ENCODE measurements at places on chromosomes 7 and 10.

DNA sequence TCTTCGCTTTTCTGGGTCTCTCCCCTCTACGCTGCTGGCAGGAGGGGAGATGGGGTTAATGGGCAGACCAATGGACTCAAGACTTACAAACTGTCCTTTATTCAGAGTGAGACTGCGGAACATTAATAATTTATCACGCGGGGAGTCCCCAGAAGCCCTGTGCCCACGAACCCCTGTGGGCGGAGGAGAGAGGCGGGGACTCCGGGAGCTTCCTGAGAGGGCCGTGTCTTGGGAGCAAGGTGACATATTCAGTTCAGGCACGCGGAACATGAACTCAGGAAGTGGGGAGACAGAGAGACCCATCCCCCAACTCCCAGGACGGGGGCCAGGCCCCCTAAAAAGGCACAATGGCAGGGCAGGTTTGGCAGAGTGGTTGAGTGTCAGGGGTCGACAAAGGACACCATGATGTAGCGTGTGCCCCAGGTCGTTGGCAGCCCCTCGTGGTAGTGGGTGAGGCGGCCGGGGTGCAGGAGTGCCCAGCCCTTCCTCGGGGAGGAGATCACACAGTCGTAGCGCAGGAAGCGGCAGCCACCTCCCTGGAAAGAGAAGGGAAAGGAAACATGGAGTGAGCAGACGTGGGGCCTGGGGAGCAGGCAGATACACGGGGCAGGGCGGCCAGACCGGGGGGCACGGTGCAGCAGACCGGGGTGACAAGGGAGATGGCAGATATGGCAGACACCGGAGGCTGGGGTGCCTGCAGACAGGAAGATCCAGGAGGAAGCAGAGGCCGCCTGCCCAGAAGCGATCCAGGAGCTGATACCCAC is 5.2 kb upstream of the MOGAT3 start:
- DNase-seq = no peak

DNA sequence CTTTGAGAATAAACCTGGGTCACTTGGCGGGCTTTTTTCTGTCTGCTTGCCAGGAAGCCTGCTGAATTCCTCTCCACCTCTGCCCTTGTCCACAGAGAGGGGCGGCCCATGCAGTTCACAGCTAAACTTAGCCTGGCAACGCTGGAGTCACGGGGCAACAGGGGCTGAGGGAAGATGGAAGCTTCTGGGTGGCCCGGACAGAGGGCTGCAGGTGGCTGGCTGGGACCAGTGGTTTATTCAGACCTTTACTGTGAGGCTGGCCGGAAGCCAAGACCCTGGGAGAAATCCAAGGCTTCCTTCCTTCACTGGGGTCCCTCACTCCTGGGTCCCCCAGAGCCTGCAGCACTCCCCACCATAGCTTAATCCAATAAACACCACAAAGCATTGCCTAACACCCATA is 17.0 kb downstream of the ITPRIP start:
- DNase-seq = no peak

GRCh38 chr7:15848901-15849300 is 162.4 kb upstream of the MEOX2 start:
- no peak for DNase-seq

GRCh38 chr7:91351374-91351773 is 87.1 kb downstream of the FZD1 start:
- DNase-seq = no peak

- no peak for DNase-seq
Observed at GRCh38 chr7:79236352-79237028, 217.0 kb downstream of the MAGI2 start.

DNA sequence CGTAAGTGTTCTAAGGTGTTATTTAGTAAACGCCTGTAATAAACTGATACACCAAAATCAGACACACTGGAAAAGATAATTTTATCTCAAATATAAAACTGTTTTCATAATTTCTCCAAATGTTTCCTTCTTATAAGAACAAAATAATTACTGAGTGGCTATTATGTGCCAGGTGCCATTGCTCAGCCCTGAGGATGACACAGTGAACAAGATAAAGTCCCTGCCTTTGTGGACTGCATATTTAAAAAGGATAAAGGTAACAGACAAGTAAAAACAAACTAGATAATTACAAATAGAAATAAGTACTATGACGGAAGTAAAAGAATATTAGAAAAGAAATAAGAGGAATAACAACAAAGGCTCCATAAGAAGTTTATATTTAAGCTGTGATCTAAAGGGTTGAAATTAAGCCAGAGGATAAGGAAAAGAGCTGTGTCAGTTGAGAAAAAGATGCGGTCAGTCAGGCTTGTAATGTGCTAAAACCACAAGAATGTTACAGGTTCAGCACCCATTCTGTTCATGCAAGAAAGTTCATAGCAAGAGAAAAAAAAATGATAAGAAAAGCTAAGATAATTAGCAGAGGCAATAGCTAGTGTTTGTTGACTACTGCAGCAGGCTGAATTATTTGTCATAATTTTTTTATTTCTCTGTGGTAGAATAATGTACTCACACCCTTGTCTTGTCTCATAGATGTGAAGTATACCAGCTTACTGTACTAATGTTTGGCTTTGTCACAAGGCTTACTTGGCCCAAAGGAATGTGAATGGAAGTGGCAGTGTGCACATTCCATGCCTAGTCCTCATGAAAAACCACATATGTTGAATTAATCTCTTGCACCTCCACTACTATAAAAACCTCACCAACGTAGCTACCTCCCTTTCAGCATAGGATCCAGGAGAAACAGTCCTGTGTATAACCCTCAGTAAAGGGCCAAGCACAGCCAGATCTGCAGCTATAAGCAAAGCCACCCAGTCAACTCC is 75.1 kb downstream of the CRPPA start:
- DNase-seq = peak; percentile 15

DNA sequence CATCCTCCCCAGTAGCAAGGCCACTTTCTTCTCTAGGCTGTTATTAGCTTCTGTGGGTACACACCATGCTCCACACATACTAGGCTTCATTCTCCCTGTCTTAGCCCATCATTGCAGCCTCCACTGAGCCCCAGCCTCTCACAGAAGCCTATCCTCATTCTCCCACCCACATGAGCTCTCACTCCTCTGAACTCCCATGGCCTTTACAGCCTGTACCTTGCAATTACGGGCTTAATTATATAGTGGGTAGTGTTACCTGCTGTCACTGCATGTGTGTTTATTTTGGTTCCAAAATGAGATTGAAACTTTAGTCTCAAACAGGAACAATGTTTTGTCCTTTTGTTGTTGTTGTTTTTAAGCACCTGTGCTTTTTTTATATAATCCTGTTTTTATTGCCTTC is 460.0 kb downstream of the KCNMA1 start:
- no peak for DNase-seq

GRCh38 chr10:3068201-3068967 is 1.0 kb downstream of the PFKP start:
- DNase-seq = peak; percentile 59

GRCh38 chr10:15725603-15726002 is 5.9 kb upstream of the ITGA8 start:
- DNase-seq = peak; percentile 50

GRCh38 chr10:120503689-120504088 is 46.7 kb downstream of the PLPP4 start:
- DNase-seq = no peak

DNA sequence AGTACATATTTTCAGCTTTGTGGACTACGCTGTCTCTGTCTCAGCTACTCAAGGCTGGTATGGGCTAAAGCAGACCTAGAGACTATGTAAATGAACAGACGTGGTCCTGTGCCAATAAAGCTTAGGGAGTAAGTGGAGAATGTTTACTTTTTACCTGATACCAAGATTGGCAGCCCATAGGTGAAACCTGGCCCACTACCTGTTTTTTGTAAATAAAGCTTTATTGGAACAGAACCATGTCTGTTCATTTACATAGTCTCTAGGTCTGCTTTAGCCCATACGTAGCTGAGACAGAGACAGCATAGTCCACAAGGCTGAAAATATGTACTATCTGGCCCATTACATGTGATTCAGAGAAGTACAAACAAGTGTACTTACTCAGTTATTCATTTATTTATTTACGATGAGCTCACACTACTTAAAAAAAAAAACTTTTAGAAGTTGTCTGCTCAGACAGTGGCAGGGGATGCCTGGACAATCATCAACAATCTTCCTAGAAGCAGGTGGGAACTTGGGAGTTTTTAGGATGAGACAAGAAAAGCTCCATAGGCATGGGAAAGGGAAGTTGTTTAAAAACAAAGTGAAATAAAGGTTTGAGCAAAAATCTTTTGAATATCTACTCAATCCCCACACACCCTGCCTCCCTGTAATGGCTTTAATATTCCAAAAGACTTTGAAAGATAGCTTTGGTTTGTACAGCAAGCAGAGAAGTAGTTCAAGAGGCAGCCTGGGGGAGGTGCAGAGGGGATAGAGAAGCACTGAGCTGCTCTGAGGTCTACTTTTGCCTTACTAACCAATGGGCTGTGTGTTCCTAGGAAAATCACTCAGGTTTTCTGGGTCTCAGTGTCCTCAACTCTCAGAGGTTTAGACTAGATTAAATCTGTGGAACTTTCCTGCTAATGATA is 114.4 kb upstream of the AFAP1L2 start:
- no peak for DNase-seq

- no peak for DNase-seq
Observed at GRCh38 chr10:89669985-89670384, 24.9 kb upstream of the PANK1 start.

DNA sequence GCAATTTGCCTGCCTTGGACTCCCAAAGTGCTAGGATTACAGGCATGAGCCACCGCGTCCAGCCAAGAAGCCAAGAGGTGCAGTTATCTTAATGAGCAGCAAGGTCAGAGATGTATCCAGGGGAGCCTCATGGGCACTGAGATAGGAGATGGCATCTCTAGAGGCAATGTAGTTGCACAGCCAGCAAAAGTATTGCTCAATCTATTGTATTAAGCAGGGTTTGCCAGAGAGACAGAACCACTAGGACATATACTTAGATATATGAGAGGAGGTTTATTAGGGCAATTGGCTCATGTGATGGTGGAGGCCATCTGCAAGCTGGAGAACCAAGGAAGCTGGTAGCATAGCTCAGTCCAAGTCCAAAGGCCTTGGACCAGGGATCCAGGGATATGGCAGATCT is 16.3 kb upstream of the VPS26A start:
- DNase-seq = no peak

DNA sequence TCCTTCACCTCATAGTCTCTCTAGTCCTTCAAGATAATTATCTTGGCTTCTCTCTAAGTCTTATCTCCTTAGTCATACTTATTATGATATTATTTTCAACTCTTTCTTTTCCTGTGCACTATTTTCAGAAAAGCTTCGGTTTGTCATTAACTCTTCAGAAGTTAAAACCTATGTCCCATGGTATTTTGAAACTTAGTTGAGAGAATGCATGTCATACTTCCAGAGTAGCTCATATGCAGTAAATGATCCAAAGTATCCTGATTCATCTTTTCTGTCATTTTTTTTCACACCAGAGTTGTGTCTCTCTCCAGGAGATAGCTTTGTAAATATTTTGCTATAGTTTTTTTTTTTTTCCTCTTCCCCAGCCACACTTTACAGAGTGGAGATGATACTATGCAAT is 1008.6 kb downstream of the NRG3 start:
- no peak for DNase-seq

- peak; percentile 13 for DNase-seq
Observed at GRCh38 chr10:72059843-72060822, 28.2 kb downstream of the SPOCK2 start.

DNA sequence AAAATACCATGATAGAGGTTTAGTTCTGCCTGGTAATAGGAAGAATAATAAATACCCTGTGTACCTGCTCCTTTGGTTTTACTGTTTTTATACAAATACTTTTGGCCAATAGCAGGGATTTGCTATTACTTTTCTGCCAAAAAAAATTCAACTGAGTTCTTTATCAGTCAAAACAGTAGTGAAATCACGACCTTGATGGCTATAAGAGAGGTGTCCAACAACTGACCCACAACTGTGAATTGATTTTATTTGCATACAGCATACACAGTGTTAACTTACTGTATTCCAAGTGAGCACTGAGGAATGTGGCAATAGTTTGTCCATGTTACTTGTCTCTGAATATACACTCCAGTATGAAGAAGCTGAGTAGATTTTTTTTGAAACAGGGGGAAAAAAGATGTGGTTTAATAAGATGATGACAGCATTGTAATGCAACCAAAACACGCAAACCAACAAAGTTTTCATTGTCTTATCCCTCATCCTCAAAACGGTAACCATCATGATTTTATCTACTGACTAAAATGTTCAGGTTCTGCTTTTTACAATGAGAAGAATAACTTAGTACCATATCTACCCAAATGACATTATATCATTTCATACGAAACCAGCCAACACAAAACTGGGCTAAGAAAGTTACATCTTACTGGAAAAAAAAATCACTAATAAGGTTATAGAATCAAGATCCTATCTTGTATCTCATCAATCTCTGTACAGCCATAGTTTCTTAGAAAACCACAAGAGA is 63.3 kb downstream of the GSAP start:
- DNase-seq = no peak

DNA sequence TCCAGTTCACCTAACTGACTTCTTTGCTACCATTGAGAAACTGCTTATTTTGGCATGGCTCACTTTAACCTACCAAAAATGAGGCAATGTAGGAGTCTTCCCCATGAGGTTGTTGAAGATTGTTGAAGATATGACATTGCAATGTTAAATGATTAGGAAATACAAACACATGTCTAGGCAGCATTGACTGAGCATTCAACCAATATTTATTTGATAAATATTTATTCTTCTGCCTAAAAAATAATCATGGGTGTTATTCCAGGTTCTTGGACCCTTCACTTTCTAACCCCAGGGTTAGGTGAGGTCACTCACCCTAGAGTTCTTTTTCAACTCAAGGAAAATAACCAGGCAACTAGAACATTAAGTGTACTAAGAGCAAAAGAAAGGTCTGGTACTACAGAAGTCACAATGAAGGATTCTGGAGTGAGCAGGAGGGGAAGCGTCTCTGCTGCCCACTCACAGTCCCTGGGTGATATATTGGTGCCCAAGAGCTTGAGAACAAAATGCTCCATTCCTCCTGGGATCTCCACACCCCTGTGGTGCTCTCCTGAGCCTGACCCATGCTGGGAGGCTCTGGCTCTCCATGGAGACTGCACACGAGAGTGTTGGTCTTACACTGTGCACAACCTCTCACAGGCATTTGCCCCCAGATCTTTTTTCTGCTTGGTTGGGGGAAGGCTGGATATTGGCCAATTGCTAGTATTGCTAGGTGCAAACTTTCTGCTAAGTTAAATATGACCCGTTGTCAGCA is 123.4 kb downstream of the SPAG6 start:
- no peak for DNase-seq

DNA sequence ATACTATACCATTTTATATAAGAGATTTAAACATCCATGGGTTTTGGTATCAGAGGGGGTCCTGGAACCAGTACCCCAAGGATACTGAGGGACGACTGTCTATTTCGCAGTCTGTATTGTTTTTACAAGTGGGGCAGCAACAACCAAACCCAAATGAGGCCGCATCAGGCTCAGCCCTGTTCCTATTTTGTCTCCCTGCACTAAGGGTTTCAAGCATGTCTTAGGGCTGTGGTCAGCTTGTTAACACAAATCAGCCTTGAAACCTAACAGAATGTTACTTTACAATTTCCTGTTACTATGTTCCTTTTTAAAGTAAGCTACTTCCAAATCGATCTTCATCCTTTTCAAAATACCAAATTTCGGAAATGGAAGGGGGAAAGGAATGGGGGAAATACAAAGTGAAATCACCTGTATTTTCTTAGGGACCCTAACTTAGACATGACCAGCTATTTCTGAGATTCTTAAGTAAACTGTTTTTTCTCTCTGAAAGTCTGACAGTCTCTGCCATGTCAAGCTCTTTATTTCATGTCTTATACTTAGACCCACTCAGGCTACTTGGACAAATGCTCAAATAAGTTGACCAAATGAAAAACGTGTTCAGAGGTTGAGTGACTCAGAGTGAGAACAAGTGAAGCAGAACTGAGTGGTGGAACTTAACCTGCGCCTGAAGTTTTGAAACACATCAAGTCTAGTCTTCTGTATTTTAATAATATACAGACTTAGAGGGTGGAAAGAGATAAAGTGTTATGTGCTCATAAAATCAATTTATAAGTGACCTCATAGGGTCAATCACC is 75.8 kb downstream of the C1GALT1 start:
- DNase-seq = no peak

All from iPS-NIHi11 (cell line).